ENCODE measurements at places on chromosomes 12 and 14.

GRCh38 chr12:106389151-106389550, 31.6 kb downstream of the POLR3B start:
- no peak for DNase-seq

DNA sequence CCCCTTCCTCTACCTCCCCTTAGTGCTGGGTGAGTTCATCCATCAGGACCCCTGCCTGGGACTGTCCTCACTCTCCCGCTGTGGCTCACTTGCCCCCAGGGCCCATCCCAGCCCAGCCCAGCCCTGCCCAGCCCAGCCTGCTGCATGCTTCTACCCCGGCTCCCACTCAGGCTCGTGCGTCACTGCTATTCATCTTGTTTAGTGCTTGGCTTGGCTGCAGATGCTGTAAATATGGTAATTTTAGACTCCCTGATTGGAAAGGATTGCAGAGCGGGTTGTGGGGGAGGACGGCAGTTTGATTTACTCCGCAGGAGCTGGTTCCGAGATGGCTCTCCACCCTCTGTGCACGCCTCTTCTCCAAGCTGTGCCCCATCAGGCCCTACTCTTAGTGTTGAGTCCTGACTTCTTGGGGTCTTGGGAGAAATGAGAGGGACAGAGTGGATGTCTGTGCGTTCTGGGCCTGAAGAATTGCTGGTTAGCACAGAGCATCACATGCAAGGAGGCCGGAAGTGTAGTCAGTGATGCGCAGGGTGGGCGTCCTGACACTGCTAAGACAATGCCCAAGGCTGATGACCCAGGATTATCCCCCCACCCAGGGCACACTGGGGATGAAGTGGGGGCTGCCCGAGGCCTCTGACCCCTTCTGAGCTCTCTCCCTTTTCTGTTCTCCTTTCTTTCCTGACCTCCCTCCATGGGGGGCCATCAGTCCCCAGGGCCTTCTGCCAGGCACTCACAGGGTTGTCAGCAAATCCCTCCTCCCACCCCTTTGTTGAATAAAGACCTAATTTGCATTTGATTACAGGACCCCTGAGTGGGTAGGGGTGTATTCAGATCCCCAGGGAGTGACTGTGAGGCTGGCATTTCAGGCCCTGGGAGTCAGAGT, 244.4 kb downstream of the ZFP36L1 start:
- DNase-seq: no peak

DNA sequence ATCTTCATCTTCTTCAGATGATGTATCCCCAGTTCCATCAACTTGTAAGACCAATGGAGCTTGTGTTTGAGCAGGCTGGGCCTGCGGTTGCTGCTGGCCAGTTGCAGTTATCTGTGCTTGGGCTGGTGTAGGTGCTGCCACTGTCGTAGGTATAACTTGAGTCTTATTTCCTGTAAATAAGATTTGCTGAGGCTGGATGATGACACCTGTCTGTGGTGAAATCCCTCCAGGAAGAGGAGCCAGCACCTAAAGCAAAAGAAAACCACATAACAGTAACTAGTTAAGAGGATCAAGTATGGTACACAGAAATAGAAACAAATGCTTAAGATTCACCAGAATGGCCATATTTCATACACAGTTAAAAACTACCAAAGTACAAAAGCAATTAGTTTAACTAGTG, 28.2 kb downstream of the GTF2A1 start:
- no peak for DNase-seq

- no peak for DNase-seq
Observed at GRCh38 chr12:55818886-55819285, 1.0 kb downstream of the ORMDL2 start.

- no peak for DNase-seq
Observed at GRCh38 chr14:62947301-62947700, 98.0 kb downstream of the KCNH5 start.

DNA sequence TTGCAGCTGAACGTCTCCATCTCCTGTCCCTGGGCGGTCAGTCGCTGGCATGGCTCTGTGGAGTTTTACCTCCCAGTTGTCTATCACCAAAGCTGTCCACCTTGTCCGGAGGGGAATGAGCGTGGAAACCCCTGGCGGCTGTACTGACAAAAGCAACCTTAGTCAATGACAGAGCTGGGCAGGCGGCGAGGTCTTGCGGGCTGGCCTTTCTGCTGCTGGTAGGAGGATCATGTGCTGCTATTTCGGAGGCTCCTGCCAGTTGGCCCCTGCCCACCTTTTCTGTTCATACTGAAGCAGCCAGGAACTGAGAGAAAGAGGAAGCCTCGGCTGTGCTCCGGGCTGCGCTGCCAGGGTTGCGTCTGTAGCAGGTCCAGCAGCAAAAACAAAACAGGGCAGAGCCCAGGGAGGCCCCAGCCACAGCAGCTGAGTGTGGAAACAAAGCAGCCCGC, 57.7 kb downstream of the HMGA2 start:
- no peak for DNase-seq

- no peak for DNase-seq
Observed at GRCh38 chr12:53223389-53224060, 8.5 kb downstream of the RARG start.

DNA sequence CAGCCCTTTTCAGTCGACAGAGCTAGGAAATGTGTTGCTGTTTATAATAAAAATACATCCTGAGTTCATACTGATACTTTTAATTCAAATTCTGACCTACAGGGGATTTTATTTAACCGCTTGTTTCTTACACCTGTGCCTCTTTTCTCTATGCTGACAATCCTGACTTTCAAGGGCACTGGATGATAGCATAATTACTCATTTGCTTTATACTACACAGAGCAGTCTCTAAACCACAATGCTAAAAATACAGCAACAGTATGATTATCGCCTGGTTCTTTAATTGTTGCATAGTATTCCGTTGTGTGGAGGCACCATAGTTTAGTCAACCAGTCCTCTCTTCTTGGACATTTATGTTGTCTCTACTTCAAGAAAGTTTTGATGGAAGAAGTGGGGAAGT, 372.9 kb downstream of the DPF3 start:
- DNase-seq: no peak
